NCI-H2171 treated with DMSO at 0.1 percent for 48 hours (cell line): ENCODE measurements at places on chromosomes 16 and 17.

- no peak for DNase-seq
Observed at GRCh38 chr17:67139784-67140665, 95.7 kb downstream of the CACNG1 start.

DNA sequence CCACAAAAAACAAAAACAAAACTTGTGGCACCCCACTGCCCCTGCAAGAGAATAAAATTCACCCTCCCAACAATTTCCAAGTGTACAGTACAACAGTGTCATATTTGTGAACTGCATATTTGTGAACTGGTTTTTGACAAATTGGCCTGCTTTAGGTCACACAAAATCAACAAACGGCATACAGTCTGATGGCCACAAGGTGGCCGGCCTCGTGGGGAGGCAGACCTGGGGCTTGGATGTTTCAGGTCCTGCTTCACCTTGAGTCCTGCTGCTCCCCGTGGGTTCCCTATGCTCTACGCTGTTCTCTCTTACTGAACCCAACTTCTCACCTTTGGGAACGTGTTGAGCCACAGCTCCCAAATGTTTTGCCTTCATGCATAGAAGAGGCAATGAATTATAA is 102.2 kb downstream of the CDK5R1 start:
- DNase-seq, result no peak

- DNase-seq, result peak; percentile 8
Observed at GRCh38 chr17:66414561-66415175, 112.3 kb downstream of the PRKCA start.

DNA sequence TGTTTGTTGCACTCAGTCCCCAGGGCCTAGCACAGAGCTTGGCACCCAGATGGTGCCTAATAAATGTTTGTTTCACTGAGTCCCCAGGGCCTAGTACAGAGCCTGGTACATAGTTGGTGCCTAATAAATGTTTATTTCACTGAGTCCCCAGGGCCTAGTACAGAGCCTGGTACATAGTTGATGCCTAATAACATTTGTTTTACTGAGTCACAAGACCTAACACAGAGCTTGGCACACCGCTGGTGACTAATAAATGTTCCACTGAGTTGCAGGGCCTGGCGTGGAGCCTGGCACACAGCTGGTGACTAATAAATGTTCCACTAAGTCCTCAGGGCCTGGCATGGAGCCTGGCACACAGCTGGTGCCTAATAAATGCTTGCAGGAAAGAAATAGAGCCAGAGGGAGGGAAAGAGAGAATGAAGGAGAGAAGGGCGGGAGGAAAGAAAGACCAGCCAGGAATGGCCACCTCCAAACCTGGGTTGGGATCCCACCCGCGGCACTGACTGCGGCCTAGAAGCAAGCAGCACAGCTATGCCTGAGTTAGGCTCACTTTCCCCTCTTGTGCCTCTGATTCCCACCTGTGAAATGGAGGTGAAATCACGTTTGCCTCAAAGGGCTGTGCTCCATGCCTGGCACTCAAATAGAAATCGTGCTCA is 7.5 kb downstream of the SLC5A11 start:
- DNase-seq, result no peak

GRCh38 chr16:68658341-68658973 is 13.3 kb downstream of the CDH3 start:
- DNase-seq, result no peak

DNA sequence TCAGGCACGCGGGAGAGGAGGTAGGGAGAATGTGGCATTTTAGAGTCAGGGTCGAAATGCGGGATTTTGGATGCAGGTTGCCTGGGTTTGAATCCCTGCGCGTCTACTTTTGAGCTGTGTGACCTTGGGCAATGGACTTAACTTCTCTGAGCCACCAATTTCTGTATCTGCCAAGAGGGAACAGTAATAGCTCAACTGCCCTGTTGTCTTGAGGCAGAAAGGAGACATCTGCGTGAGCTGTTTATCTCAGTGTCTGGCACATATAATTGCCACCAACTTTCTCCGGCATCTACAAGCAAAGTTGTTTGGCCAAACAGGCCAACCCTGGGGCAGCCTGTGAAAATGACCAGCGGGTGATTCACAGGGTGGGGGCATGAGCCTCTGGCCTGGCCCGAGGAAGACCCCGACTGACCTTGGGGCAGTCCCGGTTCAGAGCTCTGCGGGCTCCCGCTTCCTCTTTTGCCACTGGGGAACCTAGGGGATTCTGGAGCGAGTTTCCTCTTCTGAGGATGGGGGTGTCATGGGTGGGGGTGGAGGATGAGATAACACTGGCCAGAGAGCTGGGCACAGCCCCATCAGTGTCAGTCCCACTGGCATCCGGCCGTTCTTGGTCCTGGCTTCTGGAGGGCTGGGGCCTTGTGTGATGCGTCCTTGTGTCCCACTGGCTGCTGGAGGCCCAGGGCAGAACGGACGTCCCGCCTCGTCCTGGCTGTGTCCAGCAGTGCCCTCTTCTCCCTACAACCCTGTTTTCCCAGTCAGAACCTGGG is 1.3 kb downstream of the SNN start:
- DNase-seq, result no peak

DNA sequence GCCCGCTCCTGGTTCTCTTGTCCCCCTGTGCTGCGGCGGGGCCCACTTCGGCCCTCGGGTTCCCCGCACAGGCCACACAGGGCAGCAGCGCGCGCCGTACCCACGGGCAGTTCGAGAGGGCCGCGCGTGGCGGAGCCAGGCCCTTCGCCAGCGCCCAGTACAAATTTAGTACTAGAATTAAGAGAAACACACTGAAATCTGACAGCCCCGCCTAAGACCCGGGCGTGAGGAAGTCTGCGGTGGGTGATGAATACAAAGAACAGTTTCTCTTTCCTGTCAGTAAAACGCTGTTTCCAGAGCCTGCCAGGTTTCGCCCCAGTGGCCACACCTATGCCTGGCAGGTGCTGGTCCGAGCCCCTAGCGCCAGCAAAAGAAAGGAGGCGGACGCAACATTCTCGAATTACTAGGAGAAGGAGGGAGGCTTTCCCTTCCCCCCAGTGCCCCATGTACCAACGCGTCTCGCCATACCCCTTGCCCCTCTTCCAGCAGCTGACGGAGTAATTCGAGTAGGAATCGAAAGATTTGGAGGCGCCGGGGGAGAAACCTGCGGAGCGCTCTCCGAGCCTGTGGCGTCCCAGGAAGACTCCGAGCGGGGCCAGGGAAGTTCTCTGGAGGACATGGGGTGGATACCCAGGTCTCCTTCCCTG is 591 bp upstream of the SLFN5 start:
- peak; percentile 69 for DNase-seq

- no peak for DNase-seq
Observed at GRCh38 chr17:61345061-61345460, 54.6 kb upstream of the TBX2 start.

DNA sequence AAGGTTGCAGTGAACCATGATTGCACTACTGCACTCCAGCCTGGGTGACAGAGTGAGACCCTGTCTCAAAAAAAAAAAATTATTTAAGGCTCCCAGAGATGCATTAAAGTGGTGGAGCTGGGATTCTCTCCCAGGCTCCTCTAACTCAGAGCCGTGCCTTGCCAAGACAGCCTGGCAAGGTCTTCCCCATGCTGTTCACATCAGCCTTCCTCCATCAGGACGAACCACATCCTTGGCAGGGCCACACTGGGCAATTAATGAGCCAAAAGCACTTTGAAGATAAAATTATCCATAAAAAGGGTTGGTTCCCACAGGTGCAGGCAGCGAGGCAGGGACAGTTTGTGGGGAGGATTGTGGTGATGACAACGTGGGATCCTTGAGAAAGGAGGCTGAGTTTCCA is 19.8 kb upstream of the BBS2 start:
- DNase-seq, result no peak

DNA sequence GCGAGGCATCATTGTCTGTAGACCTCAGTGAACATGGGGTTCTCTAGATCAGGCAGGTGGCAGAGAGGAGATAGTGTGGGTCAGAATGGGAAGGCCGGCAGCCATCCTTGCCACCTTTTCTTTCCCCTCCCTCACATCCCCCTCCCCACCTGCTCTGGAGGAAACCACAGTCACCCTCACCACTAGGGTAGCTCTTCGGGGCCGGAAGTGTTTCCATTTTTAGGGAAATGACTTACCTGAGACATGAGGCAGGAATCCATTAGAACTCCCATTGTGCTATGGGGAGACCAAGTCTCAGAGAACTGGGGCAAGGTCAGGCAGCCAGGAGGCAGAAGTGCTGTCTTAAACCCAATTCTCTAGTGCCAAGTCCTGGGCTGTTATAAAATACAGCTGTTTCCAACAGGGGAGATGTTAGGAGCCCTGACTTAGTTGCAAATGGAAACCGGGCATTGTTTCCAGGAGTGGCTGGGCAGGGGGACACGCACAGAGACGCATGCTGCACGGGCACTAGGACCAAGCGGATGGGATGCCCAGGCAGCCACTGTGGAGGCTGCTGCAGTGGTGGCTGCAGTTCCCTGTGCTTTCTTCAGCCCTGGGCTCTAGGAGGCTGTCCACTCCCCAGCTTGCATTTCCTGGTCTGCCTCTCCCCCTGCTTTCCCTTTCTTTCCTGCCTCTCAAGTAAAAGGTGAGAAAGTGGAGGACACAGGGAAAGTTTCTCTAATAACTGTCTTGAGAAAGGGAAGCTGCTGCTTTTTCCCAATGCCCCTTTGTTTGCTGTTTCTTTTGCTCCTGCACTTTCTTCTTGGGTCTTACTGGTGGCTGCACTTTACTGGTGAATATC is 2.8 kb downstream of the HAS3 start:
- DNase-seq, result no peak

DNA sequence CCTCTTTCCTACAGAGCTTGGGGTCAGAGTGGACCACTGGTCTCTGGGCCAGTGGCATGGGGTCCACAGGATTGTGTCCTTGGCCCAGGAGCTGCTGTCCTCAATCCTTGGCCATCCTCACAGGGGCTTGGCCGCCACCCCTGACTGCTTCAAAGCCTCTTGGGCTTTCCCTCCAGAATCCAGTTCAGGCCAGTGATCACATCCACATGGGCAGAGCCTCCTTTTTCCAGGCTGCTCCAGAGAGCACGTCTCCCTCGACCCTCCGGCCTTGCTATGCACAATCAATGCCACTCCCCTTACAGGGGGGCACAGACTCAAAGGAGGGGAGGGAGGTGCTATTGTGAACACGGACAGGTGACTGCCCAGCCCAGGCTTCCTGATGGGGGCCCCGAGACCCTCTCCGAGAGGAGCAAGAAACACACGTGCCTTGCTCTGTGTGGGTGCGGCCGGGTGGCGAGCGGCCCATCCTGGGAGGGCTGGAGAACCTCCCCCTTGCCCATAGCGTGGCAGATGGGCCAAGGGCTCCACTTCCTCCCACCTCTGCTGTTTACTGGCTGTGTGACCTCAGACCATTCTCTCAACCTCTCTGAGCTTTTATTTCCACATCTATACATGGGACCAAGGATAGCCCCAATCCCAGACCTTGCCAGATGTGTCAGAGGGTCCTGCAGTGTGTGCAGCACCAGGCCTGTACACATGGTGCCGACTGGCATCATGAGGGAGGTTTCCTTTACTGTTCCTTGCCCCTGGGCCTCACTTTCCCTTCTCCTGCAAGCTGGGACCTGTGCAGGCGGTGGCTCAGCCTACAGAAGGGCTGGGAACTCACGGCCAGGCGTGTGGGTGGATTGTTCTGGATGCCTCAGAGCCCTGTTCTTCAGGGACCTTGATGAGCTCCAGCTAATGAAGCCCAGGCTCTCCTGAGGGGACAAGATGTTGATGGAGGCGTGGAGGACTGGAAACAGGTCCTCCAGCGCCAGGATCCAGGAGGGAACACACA is 229.0 kb upstream of the GSE1 start:
- no peak for DNase-seq

DNA sequence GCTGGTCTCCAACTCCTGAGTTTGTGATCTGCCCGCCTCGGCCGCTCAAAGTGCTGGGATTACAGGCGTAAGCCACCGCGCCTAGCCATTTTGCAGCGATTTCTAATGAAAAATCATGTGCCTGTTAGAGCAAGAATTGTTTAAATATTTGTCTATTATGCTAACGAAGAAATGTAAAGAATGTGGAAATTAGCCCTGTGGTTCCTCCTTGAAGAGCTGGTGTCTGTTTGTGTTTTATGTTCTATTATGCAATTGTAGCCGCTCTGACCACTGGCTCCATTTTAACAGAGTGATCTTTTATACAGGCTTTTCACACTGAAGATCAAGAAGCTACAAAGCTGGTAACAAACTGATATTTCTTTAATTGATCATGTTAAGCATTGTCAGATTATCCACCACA is 217.3 kb downstream of the USP22 start:
- DNase-seq, result no peak

- no peak for DNase-seq
Observed at GRCh38 chr16:65305266-65305959, 183.6 kb upstream of the CDH11 start.

- no peak for DNase-seq
Observed at GRCh38 chr17:68763562-68763961, 162.4 kb upstream of the FAM20A start.

DNA sequence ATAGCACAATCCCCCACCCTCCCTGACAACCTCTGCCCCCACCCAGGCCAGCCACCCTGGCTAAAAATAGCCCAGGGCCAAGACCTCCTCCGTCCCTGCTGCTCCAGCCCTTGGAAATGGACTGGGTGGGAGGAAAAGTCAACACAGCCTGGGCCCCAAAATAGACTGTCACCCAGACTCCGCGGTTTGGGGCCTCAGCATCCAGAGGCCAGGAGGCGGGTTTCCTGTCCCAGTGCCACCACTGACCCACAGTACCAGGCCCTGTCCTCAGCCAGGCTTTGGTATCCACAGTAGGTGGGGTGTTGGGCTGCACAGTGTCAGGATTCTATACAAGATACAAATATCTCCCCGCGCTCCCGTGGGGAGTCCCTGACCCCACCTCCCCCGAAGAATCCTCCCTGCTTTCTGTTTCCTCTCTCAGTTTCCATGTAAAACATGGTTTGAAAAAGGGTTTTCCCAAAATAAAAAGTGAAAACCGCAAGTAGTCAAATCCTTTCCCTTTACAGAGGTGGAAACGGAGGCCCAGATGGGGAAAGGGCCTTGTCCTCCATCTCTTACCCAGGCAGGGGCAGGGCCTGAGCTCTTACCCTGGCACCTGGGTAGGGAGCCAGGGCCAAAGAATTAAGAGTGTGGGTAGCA is 20.1 kb downstream of the CPNE2 start:
- DNase-seq, result no peak

GRCh38 chr17:10777131-10777807 is 26.6 kb downstream of the TMEM238L start:
- no peak for DNase-seq

GRCh38 chr17:60766778-60767190 is 89.1 kb downstream of the BCAS3 start:
- DNase-seq, result no peak

DNA sequence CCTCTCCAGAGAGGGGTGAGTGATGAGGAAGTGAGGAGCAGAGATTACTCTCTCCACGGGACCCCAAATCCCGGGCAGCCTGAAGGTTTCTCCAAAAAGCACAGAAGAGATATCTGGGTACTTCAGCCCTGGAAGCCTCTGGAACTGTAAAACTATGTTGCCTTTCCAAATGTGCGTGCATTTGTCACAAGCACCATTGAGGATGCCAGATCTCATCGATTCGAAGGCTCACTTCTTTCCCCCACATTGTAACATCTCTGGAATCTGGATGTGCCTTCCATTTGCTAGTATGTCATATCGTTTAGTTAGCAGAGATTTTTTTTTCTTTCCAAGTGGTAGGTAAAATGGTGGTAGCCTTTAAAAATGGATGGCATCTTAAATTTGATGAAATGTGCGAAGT is 45.8 kb downstream of the ABCC12 start:
- DNase-seq, result no peak

GRCh38 chr16:82605863-82606620 is 20.7 kb upstream of the CDH13 start:
- DNase-seq, result no peak

GRCh38 chr17:72416905-72417304 is 296.1 kb downstream of the SOX9 start:
- DNase-seq, result peak; percentile 30
